ENCODE measurements at places on chromosomes 11 and 22.

- DNase-seq, result no peak
These were observed 16.0 kb upstream of the POU2AF1 start for GRCh38 chr11:111395081-111395480.

- DNase-seq, result no peak
These were observed 1.1 kb upstream of the SERGEF start for GRCh38 chr11:18013790-18014507.

DNA sequence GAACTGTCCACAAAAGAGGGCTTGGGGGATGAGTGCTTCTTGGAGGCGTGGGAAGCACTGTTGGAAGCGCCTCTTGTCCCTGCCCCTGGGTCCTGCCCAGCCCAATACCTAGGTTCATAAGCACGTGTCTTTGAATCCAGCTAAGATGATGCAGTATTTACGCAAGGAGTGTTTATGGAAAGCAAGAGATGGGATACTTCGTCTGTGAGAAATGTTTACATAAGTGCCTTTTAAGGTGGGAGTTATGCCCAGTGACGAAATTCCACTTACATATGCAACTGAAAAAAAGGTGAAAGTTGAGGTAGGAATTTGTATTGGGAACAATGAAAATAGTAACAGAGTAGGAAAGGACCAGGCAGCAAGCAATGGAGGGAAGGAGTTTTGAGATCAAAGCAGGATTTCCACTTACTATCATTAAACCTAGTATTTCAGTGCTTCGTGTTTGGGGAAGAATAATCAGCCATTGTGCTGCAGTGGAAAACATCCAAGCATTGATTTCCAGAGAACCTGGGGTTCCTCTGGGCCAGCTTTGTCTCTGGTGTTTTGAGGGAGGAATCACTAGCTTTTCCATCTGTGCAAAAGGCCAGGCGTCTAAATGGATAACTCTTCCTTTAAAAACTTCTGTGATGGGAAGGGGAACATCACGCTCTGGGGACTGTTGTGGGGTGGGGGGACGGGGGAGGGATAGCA lies 115.3 kb upstream of the TTC12 start:
- no peak for DNase-seq

DNA sequence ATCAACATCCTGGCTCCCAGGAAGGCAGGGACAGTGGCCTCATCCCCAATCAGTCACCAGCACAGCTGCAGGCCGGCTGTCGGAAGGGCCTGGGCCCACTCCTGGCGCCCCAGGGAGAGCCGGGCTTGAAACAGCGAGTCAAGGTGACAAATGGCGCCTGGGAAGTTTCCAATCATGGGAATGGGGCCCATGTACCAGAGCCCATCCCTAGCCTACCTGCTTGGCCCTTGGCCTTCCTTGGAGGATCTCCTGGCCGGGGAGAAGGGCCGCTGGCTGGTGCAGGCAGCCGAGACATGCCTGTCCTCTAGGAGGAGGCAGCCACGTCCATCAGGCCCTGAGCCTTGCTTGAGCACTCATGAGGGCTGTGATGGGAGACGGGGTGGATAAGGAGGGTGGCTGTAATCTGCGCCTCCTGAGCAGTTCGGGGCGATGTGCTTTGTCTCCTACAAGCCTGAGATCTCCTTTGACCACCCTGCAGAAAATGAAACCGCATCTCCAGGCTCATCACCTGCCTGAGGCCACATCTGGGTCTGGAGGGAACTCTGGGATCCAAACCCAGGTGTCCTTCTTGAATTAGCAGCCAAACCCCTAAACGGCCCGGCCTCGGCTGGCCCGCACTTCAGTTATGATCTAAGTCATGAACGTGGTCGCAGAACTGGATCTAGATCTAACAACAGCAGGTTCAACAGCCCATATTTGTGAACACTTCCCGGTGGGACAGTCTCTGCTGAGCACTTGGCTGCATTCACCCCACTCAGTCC lies 862.0 kb downstream of the TBC1D22A start:
- no peak for DNase-seq

DNA sequence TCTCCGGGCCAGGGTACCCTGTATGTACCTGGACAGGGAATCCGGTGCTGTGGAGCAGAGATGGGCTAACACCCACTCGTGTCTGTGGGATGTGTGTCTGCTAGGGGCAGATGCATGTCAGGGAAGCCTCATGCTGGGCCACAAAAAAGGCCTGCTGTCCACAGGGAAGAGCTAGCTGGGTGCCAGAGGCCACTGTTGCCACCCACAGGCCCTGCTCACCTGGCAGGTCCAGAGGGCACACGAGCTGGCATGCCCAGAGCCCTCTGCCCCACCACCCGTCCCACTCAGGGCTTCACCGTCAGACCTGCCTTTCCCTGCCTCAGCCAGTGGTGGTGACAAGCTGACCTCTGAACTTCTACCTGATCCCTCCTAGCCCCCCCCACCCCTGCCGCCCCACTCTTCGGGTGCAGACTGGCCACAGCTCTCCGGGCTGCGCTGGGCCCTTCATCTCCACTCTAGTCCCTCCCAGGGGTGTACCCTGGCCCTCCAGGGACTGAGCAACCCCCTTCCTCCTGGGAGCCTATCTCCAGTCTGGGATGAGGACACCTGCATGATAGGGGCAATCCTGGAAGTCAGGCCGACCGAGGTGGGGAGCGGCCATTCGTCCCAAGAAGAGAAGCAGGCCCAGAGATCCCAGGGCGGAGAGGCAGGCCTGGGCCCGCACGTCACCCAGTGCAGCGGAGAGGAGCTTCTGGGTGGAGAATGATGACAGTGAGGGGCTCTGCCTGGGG lies 1.4 kb downstream of the SLC25A22 start:
- no peak for DNase-seq

DNA sequence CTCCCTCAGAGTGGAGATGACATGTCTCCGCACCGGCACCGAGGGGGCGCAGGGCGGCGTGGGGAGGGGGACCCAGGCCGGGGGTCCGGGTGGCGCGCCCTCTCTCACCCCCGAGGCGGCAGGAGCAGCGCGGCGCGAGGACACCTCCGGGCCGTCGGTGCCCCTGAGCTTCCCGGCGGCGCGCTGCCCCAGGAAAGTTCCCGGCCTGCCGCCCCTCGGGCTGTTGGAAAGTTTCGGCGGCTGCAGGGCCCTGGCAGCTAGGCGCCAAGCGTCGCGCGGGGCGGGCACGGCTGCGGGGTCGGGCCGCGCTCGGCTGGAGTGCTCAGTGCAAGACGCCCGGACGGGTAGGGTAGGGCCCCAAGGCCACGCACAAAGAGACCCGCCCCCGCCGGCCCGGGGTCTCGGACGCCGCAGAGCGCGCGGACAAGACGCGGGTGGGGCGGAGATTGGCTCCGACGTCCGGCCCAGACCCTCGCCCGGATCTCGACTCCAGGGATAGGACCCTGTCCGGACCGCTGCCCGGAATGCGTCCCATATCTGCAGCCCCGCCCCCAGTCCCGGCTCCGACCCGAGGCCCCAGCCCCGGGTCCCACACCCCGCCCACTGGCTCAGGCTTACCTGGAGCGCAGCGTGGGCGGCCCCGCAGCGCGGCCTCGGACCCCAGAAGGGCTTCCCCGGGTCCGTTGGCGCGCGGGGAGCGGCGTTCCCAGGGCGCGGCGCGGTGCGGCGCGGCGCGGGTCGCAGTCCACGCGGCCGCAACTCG lies 471 bp downstream of the ARVCF start:
- DNase-seq, result peak; percentile 22

GRCh38 chr22:32202539-32203180 lies 2.2 kb downstream of the RFPL2 start:
- DNase-seq, result no peak

DNA sequence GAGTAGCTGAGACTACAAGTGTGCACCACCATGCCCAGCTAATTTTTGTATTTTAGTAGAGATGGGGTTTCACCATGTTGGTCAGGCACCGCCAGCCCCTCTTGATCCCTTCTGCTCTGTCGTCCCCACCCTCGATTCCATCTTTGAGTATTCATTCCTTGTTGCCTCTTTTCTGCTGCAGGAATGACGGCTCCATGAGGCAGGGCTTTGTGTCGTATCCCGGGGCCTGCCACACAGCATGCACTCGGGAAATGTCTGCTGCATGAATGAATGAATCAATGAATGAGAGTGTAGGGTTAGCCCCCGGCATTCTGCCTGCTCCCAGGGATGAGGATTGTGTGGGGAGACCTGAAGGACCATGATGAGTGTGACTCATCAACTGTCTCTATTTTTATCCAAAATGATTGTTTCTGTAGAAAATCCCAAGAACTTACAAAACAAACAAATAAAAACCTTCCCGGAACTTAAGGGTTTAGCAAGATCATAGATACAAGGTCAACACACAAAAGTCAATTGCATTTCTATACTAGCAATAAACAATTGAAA lies 54.6 kb upstream of the SLC22A12 start:
- DNase-seq, result no peak

- no peak for DNase-seq
These were observed 22.0 kb upstream of the CD81 start for GRCh38 chr11:2355000-2355644.

DNA sequence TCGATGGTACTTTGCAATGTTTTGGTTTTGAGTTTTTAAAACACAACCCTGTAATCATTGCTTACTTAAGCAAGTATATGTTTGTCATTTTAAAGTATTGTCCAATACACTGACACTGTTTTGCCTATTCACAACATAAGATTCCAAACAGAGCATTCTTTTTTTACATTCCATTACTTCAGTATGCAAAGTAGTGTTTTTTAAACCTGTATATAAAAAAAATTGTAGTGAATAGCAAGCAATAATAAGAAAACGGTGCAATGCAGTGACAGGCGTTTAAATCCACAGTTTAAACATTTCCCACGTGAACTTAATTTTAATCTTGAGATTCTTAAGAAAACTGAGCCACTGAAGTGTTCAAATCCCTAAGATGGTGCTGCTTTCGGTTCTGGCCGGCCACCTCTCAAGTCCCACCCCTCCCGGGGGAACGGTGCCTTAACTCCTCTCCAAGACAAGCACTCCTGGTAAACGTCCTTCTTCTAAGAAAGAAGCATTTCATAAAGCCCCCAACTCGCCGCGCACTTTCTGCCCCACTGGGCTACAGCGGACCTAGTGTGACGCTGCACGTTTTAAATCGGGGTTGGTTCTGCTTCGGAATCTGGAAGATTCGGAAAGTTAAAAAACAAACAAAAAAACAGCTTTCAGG lies 2.9 kb downstream of the PGR start:
- DNase-seq, result no peak

DNA sequence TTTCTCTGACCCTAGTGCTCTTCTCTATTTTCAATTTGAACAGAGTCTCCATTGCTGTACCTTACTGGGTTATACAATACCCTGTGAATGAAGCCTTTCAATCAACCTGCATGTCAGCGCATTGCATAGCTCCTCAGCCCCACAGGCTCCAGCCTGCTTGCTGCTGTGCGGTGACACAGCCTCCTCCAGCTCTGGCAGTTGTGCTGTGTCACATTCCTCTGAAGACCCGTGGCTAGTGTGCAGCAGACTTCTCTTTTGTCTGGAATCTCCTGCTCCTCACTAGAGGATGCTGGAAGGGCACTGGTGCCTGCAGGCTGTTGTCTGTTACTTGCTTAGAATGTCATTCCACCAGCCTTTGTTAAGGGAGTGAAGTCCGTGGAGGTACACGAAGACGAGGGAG lies 390.1 kb upstream of the B3GAT1 start:
- DNase-seq, result no peak

DNA sequence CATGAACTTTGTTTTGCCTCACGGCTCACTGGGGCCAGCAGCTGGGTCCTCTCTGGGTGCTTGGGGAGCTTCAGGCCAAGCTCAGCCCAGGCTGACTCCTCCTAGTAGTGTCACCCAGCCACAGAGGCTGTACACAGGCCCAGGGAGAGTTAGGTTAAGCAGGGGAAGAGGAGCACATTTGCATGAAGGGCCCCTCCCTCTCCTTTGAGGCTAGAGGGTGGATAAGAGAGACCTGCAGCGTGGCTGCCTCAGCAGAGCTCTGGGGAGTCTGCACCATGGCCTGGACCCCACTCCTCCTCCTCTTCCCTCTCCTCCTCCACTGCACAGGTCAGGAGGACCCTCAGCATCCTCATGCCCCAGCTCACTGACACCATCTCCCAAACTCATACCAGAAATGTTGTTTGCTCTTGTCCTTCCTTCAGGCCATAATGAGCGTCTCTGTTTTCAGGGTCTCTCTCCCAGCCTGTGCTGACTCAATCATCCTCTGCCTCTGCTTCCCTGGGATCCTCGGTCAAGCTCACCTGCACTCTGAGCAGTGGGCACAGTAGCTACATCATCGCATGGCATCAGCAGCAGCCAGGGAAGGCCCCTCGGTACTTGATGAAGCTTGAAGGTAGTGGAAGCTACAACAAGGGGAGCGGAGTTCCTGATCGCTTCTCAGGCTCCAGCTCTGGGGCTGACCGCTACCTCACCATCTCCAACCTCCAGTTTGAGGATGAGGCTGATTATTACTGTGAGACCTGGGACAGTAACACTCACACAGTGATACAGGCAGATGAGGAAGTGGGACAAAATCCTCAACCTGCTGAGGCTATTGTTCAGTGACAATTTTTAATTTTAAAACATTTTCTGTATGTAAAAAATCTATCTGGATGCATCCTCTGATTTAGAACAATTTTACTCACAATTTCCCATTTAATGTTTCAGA lies 82.4 kb upstream of the VPREB1 start:
- no peak for DNase-seq

DNA sequence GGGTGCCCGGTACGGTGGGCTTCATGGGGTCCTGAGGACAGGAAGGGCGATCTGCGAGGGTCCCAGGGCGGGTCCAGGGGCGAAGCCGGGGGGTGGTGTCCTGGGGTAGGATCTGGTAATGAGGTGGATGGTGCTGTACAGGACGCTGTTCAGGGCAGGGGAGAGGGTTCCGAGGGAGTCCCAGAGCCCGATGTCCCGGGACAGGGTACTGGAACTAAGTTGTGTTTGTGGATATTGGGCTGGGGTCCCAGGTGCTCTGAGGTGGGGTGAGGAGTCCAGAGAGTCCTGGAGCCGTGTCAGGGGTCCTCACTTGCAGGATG lies 426 bp downstream of the LZTR1 start:
- no peak for DNase-seq

DNA sequence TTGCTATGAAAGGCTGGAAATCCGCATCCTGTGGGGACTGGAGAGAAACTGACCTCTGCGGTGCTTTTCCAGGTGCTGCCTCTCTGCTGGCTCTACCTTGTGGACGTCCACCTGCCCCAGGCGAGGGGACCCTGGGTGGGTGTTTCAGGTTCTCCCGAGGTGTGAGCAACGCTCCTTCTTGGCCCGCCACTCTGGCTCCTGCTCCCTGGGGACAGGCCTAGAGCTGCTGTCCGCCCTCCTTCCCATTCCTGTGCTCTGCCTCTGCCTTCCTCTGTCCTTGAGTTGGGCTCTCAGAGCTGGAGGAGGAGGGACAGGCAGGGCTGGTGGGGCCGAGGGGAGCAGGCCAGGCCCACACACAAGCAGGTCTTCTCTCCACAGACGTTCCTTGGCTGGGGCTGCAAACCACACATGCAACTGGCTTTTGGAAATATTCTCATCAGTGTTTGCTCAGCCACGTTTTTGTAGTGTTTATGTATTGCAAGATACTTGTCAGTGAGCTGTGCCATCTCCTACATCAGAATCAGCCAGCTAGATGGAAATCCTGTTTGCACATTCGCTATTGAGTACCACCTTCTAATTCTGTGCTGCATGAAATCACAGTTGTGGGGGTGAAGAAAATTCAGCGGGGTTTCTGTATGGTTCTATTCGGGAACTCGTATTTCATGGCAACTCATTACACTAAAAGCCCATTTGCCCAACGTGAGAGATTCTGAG lies 1115.0 kb downstream of the BRD1 start:
- DNase-seq, result no peak
